Activated gamma-delta T cell treated with anti-CD3 and anti-CD28 coated beads, Interleukin-2, amount 50 U/mL, for 16 hours (primary cell): ENCODE measurements at places on chromosomes 16 and 17.

GRCh38 chr17:78421534-78422266, 43.3 kb downstream of the PGS1 start:
- DNase-seq: peak; percentile 53

DNA sequence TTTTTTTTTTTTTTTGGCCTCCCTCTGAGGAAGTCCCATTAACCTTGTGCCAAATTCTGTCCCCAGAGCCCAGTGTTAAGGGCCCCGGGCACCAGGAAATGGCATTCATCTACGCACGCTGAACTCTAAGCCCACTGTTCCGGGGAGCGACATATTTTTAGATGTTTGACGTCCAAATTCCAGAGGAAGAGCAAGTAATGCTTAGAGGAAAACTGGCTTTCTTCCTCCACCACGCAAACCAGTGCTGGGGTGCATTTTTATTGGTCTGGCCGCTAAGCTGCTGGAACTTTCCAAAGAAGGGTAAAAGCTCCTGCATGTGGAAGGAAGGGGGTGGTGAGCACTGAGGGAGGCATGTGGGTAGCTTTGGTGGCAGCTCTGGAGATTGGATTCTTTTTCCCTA, 8.3 kb downstream of the WFDC1 start:
- no peak for DNase-seq

DNA sequence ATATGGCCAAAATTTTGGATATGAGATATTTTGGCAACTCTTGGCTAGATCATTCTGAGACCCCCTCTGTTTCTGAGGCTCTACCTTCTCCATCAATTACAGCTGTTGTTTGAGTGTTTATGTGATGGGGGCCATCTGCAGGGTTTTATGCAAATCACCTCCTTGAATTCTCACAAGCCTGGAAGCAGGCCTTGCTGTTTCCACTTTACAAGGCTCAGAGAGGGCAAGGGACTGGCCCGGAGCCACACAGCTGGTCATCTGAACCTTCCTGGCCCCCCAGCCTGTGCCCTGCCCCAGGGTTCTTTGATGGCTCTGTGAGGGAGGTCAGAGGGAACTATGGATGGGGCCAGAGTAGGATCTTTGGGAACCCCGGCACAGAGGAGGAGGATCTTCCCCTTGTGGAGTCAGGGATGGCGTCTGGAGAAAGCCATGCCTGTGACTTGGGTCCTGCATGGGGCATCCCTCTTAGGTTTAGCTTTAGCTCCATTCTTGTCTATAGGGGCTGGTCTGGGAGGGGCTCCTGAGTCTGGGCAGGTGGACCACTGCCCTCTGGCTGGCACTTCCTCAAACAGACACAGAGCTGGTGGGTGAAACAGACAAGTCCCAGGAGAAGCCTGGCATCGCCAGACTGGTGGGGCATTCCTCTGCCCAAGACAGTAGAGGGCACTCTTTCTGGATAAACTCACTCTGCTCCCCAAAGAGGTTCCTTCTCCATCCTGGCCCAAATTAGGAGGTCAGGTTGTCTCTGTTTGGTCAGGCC, 26.2 kb downstream of the IL21R start:
- DNase-seq: no peak

DNA sequence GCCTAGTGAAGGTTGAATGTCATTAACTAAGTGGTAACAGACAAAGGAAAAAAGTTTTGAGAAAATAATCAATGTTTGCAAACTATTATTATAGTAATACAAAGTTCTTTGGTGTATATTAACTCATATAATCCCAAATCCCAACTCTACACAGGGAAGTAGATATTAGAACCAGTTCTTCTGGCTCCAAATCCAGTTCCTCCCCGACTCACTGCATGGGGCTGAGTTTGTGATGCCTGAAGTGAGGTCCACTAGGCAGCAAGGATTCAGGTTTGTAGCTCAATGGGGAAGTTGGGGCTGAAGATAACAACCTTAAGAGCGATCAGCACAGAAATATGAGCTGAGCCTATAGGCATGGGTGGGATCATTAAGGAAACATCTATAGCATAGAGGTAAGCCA, 5.6 kb upstream of the SYNRG start:
- DNase-seq: no peak

- no peak for DNase-seq
Measured at GRCh38 chr16:3995001-3995400, 114.5 kb upstream of the CREBBP start.

DNA sequence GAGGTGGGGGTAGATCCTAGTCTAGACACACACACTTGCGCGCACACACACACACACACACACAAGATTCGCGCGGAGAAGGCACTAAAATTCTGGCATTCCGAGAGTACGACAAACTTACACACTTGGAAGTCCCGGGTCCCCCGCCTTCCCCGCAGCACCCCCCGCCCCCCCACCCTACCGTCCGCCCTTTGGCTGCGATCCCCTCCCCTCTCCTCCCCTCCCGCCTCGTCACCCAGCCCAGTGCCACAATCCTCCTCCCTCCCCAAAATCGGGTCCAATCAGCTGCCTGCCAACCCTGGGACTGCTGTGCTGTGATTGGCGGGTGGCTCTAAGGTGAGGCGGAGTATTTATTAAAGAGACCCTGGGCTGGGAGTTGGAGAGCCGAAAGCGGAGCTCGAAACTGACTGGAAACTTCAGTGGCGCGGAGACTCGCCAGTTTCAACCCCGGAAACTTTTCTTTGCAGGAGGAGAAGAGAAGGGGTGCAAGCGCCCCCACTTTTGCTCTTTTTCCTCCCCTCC, at the start of gene SOX9:
Gene SOX9, plus strand, starts transcription at position 379 of the 522 bp plus-strand sequence. CDS start 372 bp downstream, outside the sequence.
- DNase-seq: no peak

GRCh38 chr17:55152236-55152635, 112.5 kb upstream of the HLF start:
- no peak for DNase-seq

GRCh38 chr17:65013613-65014391, 42.7 kb downstream of the GNA13 start:
- DNase-seq: peak; percentile 33

DNA sequence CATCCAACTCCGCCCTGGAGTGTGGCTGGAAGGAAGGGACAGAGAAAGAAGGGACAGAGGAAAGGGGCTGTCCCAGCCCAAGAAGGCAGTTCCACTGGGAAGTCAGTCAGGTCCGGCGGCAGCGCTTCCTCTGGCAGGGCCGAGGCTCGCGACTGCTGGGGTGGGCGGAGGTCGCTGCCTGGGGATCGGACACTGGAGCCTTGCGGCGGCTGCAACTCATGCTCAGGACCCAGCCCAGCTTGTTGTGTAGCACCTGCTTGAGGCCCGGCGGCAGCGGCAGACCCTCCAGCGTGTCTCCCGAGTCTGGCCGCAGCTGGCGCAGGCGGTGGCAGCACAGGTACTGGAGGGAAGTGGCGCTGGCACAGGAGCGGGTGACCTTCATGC, 4.0 kb upstream of the MRPS34 start:
- no peak for DNase-seq

DNA sequence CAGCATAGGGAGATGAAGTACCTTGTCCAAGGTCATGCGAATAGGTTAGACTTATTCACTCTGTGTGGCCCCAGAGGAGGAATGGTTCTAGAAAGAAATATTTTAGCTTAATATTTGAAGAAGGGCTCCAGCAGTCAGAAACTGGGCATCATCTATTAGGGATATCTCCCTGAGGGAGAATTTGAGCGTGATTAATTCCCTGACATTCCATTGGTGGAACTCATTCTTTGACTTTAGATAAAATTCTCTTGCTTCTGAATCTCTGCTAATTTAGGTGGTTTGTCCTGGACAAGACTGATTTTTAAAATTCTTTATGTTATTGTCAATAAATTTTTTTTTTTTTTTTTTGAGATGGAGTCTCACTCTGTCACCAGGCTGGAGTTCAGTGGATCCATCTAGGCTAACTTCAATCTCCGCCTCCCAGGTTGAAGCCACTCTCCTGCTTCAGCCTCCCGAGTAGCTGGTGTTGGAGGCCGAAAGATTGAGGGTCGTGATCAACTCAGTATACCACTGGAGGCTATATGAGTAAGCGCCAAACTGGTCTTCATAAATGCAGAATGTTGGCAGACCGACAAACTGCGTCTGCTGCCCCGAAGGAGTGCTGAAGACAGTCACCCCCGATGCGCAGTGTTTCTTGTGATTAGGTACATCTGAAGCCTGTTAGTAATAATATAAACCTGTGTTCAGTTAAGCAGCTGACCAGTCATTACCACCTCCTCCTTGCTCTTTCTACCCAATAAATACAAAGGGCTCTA, 267.9 kb upstream of the HSBP1 start:
- no peak for DNase-seq

- no peak for DNase-seq
Measured at GRCh38 chr17:77359236-77359635, 218.5 kb downstream of the SEC14L1 start.

DNA sequence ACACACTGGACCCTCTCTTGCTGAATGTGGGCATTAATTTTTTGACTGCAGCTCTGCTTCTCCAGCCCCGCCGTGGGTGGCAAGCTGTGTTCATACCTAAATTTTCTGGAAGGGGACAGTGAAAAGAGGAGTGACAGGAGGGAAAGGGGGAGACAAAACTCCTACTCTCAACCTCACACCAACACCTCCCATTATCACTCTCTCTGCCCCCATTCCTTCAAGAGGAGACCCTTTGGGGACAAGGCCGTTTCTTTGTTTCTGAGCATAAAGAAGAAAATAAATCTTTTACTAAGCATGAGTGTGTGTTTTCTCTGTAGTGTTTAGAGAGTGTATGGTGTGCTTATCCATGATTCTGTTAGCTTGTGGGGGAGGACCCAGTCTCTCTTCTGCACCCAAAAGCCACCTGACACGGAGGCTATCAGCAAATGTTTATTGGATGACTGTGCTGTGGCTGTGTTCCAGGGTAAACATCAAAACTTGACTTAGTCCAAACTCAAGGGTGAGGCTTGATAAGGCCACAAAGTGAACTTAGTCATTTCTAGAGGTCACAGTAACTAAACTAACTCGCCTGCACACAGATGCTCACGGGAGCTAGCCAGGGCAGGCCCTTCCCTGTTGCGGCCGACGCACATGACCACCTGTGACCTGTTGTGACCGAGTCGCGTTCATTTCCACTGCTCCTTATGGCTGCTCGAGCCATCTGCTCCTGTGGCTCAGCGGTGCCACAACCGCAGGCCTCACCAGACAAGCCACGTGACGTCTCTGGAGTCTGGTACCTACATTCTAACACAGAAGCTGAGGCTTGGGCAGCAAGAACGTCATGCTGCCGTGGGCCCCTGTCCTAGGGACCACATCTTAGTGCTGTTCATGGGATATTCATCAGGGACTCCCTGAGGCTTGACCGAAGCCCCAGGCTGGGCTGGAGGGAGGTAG, 9.8 kb upstream of the MED11 start:
- no peak for DNase-seq

DNA sequence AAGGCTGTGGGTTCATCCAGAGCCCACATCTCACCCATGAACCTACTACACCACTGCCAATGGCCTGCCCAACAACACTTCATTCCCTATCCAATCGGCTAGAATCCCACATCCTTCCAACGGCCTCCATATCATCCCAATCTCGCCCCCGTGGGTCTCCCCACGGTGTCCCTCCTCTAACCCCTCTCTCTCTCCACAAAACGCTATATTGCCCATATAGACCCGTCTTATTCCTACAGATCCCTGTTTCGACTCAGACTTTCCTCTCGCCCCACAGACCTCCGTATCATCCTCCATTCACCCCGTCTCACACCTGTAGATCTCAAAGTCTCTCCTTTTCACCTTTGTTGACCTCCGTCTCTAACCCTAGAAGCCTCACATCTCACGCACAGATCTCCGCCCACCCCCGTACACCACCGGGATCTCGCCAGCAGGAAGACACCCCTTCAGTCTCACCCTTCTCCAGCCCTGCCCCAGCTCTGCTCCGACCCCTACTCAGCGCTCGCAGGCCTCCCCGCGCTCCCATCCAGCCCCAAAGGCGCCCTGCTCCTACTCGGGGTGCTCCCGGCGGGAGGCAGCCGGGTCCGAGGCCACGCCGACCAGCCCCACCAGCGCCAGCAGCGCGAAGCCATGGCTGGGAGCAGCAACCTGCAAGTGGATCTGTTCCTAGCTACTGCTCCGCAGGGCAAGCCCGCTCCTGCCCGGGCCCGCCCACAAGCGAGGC, at the start of gene FDXR:
Gene FDXR, minus strand, starts transcription at position 682 of the 724 bp plus-strand sequence. Its CDS starts 50 bp downstream, at position 632.
- no peak for DNase-seq

- DNase-seq: no peak
Measured at GRCh38 chr16:7137560-7138330, 194.9 kb upstream of the RBFOX1 start.

GRCh38 chr17:64406321-64407200, 15.9 kb upstream of the PECAM1 start:
- DNase-seq: no peak

DNA sequence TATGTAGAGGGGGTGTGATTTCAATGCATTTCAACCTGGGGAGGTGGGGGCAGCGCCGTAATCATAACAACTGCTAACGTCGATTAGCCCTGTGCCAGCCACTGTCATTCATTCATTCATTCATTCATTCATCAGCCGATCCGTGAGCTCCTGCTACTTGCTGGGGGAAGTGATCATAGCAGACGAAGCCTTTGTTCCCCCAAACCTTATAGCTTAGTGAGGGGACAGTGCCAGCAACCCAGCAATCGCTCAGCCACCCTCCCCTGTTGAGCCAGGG, 106.5 kb upstream of the GSE1 start:
- no peak for DNase-seq

GRCh38 chr17:773467-774312, 8.4 kb downstream of the GLOD4 start:
- no peak for DNase-seq

GRCh38 chr17:78958641-78959127, 21.0 kb downstream of the LGALS3BP start:
- no peak for DNase-seq

GRCh38 chr16:17068524-17068923, 402.2 kb downstream of the XYLT1 start:
- DNase-seq: no peak

GRCh38 chr17:45376171-45377005, 56.3 kb downstream of the ARHGAP27 start:
- no peak for DNase-seq

- DNase-seq: no peak
Measured at GRCh38 chr17:307741-308507, 44.7 kb downstream of the RPH3AL start.

- no peak for DNase-seq
Measured at GRCh38 chr16:86508947-86509758, 1.2 kb upstream of the FOXF1 start.

DNA sequence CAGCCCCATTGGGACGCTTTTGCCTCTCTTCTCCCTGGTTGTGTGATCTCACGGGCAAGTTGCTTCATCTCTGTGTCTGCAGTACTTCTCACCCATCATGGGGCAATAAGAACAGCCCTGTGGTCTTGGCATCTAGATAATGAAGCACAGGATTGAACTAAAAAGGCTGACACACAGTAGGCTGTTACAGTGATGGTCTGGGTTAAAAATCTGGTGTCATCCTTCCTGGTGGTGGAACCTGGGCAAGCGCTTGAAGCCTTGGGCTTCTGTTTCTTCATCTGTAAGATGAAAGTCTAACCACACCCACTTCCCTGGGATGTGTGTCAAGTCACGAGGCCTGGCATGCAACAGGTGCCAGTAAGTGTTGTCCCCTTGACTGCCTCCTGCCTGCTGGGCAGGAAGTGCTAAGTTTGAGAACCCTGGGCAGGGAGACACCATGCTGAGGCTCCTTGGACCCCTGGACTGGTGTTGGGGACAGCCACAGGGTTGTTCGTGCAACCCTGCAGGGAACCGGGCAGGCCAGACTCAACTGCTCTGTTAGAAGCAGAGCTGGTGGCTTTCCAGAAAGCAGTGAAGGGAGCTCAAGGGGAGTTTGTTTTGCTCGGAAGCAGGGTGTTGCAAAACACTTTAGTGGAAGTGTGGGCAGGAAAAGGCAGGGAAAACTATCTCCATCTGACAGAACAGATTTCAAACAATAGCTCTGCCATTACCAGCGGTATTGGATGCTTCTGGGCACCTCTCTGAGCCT, 5.9 kb upstream of the MAP2K3 start:
- DNase-seq: no peak
